ENCODE measurements at places on chromosomes 11 and 22. TPM values are rescaled to one million over a fixed set of nuclear protein-coding genes. Genes with fewer than 3 reads are reported as not detected.

Gene CHKA
- total RNA-seq, result 19.4 TPM

Gene BTG4
- total RNA-seq, result not detected

Gene XKR3
- total RNA-seq, result not detected

Gene TPP1
- total RNA-seq, result 67.4 TPM

Gene SMTNL1
- not detected for total RNA-seq
